Islet precursor cell (in vitro differentiated cells): ENCODE measurements at places on chromosomes 11 and 22.

GRCh38 chr11:127052404-127052803, 51.8 kb upstream of the KIRREL3 start:
- DNase-seq, result no peak

GRCh38 chr11:69339983-69340565, 46.1 kb downstream of the MYEOV start:
- DNase-seq, result no peak

- no peak for DNase-seq
These were observed 11.4 kb upstream of the OSBPL5 start for GRCh38 chr11:3176487-3176886.

GRCh38 chr11:128848815-128849455, 18.2 kb downstream of the KCNJ1 start:
- peak; percentile 86 for DNase-seq

DNA sequence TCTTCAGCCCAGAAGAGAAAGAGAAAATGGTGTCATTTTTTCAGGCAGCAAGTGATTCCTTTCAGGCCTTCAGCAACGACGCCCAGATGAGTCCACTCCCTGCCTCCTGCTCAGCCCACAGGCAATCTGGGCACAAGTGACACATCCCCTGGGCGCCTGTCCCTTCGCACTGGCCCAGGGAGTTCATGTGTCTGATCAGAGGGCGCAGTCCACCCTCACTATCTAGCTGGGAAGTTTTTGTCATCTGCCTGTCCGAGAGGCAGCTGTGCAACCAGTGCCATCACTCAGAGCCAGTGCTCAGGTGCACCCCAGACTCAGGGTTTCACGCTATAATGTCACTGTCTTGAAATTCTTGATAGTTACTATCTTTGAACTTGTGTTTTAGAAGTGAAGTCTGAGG, 1.4 kb upstream of the KCNQ1OT1 start:
- DNase-seq, result peak; percentile 49

GRCh38 chr22:19974935-19975706, 33.5 kb upstream of the TXNRD2 start:
- no peak for DNase-seq

- no peak for DNase-seq
These were observed 9.5 kb downstream of the LTO1 start for GRCh38 chr11:69665669-69666068.

DNA sequence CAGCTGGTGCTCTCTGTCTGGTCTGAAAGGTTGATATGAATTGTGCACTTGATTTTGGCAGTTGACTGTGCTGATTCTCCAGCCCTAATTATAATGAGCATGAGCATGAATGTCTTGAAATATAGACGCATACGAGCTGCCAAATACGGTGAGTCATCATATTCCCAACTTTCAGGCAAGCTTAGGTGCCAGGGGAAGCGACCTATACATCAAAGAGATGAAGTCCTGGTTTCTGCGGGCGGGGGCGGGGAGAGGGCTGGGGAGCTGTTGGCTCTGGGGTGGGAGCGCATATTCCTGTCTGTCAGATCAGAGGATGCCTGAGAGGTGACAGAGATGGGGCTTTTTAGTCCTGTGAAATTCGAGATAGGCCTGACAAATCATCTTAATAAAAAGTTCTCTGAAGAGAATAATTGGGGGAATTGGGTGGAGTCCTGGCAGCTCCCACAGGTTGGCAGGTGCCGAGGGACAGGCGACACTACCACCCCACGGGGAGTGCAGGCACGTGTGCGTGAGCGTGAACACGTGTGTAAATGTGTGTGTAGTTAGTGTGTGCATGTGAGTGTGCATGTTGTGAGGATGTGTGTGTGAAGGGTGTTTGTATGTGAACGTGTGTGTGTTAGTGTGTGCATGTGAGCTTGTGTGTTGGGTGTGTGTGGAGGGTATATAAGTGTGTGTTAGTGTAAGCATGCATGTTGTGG, 865.3 kb downstream of the TBC1D22A start:
- DNase-seq, result no peak

DNA sequence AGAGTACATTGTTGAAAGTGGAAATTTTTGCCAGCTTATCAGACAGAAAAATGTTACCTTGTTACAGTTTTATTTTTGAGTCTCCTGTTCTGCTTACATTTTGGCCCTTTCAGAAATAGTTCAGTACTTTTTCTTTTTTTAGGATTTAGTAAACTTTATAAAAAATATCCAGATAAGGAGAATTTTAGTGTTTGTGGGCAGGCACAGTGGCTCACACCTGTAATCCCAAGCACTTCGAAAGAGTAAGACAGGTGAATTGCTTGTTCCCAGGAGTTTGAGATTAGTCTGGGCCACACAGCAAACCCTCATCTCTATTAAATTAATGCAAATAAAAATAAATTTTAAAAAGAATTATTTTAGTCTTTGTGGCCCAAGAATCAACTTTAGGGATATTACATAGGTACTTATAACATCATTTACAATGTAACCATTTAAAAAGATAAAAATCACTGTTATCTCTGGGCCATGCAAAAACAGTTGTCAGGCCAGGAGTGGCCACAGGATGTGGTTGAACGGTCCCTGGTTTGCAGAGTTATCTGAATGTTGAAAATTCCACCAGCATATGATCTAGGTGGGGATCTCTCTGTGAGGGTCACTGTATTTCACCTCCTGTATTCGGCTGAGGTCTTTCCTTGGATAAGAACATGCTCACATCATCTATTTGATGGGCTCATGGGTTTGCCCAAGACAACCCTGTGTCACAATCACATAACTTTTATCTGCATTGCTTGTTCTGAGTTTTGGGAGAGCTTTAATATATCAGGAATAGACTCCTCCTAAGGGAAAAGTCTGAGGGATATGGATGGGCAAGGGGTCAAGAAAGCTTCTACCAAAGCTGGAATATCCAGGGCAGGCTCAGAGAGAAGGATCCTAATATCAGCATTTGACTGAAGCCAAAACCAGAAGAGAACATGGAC, 91.5 kb downstream of the GGTLC2 start:
- no peak for DNase-seq

- DNase-seq, result peak; percentile 96
These were observed 14.3 kb downstream of the ATP5MG start for GRCh38 chr11:118415739-118416068.

DNA sequence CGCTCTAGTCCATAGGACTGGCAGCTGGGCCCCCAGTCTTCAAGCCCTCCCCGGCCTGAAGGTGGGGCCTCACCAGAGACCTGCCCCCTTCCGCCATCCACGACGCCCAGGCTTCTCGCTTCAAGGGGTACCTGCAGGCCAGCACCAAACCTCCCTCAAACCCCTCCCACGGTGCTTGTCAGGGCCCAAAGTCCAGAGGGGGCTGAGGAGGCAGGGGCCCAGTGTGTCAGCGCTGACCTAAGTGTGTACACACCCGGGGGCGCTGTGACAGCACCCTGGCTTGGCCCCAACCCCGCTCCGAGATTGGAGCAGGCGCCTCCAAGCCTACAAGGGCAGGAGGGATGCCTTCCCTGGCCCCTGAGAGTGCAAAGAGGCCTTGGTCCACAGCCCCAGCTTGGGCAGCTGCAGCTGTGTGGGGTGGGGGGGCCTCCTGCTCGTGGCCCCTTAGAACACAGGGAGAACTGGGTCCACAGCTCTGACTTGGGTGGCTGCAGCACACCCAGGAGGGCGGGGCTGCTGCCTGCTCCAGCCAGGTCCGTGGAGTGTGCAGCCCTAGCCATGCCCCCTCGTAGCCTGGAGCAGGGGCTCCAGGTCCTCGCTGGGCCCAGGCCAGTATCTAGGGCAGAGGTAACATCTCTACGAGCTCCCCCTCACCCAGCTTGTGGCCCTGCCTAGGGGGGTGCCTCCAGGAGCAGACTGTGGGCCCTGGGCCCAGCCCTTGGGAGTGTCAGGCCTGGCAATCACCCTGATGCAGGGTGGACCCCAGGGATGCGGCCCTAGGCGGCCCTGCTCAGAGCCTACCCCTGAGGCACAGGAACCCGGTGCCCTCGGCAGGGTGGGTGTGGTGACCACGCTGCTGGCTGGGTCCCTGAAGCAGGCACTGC, 4.9 kb downstream of the SBF2 start:
- no peak for DNase-seq

- DNase-seq, result no peak
These were observed 9.5 kb downstream of the DHCR7 start for GRCh38 chr11:71438650-71439049.

- no peak for DNase-seq
These were observed 218.0 kb upstream of the E2F8 start for GRCh38 chr11:19458721-19459120.

DNA sequence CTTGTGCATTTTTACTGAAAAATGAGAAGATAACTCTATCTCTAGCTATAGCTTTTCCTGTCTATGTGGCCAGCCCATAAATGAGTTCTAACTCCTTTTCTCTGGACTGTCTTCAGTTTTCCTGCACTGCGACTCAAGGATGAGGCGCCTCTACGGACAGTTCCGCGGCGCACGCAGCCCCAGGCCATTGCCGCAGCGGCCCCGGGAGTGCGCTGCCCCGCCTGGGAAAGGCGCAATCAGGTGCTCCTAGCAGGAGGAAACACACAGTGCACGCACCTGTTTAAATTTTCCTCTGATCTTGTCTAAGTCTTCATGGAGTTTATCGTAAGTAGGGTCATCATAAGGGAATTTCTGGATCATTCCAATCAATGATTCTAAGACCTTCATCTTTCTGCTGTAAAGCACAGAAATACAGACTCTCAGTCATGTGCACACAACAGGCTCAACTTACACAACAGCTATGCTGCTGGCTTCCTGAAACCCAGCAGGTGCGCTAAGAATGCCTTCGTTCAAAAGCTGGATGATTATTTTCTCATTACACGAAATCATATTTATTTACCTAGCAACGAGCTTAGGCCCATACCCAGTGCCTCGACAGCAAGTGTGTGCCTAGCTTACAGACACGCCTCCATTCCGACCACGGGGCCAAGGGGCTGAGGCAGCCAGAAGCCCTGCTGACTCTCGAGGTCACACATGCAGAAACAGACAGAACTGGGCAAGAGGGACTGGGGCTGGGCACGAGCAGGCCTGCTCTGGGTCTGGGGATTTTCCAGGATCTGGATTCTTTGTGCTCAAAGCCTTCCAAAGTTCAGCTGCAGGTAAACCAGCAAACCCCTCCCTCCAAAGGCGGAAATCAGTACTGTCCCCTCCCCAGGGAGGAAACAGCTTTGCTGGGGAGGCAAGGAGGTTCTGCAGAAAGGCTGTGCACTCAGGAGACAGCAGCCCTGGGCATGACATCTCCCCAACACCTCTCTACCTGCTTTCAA, 7.2 kb downstream of the LTO1 start:
- peak; percentile 31 for DNase-seq

- DNase-seq, result no peak
These were observed 27.0 kb downstream of the NCAPD3 start for GRCh38 chr11:134196756-134197155.

DNA sequence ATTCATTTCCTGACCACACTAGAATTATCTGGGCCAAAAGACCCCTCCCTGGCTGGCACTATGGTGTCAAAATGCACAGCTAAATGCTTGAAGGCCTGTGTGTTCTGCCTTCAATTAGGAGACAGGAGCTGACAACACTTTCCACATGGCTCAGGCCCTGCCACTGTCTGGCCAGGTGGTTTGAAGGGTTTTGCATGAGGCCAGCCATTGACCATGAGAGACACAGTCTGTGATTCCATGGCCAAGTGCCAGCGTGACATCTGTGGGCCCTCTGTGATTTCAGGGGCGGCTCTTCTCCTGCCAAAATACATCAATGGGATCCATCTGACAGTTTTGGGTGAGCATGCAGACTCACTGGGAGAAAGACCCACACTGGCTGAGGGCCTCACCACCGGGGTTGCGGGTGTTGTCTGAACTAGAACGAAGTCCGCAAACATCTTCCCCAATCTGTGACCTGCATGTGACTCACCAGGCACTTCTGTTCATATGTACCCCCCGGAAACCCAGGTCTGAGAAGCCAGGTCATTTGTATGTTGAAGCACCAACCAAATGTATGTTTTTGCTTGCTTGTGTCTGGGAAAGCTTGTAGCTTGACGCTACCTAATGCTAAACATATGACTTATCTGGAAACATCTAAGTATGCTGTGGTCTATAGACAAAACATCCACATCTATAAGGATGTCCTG, 20.7 kb upstream of the NAV2 start:
- DNase-seq, result no peak

DNA sequence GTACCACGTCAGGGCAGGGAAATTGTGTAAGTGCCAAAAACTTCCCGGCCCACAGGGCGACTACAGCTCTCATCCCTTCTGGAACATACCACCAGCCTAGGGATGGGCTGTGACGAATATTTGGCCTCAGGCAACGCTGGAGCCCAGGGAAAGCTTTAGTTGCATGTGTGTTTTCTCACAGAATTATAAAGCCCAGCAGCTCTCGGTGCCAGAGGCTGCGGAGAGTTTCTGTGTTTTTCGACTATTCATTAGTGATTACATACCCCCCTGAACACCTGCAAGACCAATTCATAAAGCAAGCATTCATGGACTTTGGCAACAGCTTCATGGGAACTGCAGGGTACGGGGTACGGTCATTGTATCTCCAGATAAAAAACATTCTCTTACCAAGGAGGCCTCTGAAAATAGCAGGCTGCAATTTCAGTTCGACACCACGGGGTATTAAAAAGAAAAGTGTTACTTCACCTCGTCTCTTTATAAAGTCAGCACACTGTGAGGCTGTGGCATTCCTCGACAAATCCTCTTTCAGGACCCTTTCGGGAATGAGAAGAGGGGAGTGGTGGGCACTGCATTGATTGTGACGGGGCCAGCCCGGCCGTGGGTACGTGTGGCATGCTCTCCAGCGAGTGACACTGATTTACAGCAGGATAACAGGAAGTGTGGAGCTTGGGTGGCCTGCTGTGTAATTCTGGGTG, 243.6 kb upstream of the SORL1-AS1 start:
- DNase-seq, result peak; percentile 62

DNA sequence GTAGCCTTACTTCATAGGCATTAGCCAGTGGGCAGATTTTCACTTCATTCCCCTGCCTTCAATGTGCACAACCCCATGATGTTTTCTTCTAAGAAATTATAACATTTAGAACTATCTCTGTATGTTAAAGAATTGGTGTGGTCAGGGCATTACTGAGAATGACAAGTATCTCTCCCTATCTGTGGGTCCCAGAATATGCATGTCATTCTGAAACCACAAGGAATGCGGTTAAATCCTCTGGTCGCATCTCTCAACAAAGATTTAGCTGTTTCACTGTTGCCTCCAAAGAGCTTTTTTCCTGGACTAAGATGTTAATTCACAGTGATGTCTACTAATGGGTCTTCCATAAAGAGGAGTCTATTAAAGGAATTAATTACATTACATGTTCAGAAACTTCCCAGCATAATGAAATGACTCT, 62.7 kb downstream of the LIF start:
- DNase-seq, result peak; percentile 65

GRCh38 chr11:66227700-66228099, 40.7 kb upstream of the RAB1B start:
- no peak for DNase-seq

DNA sequence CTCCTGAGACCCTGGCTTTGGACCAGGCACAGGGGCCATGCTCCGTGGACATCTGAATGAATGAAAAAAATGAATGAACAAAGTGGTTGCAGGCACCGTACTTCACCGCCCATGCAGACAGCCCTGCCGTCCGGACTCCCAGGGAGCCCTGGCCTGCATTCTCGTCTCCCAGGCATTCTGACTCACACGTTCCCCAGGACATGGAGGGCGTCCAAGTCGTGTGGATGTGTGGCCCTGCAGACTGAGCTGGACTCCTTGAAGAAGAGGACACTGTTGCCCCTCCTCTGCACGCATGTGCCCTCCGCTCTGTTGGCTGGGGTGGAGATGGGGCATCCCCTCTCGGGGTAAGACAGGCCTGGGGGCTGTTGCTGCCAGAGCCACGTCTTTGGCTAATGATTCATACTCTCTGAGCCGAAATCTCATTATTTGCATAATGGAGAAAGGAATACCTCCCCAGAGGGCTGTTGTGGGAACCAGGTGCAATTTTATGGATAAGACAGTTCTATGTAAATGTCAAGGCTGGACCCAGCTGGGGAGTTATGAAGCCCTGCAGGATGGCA, 49.7 kb downstream of the RTL6 start:
- DNase-seq, result peak; percentile 86
